ENCODE measurements at places on chromosomes 16 and 17.
A peak's percentile ranks its signal among the peaks of the same experiment; 100 is the strongest.

DNA sequence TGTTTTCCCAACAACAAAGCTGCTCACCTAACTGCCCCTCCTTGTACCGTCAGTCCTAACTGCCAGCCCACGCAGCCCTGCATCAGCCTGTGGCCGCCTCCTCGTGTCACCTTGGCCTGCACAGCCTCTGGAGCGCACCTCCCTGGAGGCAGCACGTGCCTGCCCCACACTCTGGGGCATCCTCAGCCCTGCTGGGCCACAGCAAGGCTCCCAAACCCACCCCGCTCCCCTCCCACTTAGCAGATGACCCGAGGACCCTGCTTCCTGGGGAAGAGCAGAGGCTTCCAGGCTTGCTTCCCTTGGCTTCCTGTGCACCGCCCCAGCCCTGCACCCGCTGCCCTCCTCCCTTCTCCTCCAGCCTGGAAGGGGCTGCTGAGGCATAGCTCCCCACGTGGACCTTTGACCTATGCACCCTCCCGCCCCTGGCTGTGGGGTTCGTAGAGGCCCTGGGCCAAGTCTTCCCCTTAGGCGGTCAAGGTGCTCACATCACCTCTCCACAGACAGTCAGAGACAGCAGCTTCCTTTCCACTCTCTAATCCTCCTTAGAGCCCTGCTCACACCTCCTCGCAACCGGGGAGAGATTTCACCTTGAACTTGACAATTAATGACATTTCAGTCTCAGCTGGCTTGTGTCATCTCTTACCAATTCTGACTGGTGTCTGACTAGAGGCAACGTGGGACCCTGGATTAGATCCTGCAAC, 115.0 kb downstream of the MGAT5B start:
- DNase-seq: no peak

DNA sequence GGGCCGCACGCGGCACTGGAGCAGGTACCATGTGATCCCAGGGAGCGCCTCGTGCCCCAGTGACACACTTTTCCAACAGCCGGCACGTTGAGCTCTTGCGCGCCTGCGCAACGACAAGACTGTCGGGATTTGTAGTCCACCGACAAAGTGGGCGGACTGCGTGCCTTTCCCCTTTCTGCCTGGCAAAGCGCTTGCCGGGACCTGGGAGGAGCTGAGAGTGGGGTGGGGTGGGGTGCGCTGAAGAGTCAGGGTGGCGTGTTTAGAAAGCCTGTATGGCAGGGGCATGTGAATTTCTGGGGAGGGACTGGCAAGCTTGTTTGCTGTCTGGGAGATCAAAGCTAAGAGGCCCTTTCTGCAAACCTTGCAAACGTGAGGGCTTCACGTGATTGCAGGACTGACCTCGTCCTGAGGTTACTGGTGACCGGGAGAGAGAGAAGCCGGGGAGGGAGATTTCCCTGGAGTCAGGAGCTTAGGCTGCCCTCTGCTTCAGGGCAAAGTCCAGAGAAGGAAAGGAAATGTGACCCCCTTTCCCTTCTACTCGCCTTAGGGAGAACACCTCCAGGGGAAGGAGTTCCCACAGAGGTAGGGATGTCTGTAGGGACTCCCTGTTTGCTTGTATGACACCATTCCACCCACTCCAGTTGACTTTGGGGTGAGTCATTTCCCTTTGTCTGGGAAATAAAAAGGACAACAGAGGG, 429 bp upstream of the NR1D1 start:
- peak; percentile 97 for DNase-seq

DNA sequence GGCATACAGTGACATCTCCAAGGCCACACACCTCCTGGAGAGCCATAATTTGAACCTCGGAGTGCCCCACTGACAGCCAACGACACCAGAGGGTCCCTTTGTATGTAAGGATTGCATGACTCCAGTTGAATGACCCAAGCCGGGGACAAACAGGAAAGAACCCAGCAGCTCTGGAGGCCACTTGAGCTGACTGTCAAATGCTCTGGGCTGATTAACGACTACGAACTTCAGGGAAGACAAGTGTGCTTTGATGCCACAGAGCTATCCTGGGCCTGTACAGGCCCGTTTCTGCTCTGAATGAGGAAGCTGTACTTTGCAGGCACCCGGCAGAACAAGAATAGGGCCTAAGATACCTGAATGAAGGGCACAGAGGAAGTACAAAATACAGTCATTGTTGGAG, 404.6 kb downstream of the SLC39A11 start:
- DNase-seq: peak; percentile 87

DNA sequence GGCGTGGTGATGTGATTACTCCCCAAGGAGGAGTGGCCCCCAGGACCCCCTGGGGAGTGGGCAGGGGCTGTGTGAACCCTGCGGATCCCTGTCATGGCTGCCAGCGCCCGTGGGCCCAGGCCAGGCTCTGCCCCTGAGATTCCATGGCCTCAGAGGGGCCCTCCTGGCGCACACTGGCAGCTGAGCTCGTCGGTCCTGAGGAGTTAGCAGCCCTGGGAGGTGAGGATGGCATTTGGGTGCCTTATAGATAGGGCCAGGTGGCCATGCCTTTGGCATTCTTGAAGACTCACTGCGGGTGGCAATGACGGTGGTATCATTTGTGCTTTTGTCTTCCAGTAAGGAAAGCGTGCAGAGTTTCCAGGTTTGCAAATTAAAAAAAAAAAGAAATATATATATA, 146.8 kb upstream of the GSE1 start:
- DNase-seq: peak; percentile 28

DNA sequence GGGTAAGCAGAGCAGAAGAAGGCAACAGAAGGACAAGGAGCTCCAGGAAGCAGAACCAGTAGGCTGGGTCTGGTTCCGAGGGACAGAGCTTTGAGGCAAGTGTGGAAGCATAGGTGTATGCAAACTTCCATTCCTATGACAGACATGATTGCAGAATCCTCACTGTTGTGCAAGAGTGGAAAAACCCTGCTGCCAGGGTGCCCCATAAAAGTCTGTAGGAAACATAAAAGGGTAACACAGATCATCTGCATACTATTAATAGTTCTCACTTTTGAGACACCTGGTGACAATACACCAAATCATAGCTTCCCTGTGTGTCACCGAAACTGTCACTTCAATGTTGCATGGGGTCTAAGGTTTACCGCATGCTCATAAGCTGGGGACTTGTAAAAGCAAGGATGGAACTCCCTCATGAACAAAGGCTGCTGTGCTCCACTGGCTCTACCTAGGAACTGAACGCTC, 39.7 kb downstream of the ARHGAP17 start:
- DNase-seq: no peak

- no peak for DNase-seq
Observed at GRCh38 chr16:53458635-53459034, 24.4 kb downstream of the RBL2 start.

DNA sequence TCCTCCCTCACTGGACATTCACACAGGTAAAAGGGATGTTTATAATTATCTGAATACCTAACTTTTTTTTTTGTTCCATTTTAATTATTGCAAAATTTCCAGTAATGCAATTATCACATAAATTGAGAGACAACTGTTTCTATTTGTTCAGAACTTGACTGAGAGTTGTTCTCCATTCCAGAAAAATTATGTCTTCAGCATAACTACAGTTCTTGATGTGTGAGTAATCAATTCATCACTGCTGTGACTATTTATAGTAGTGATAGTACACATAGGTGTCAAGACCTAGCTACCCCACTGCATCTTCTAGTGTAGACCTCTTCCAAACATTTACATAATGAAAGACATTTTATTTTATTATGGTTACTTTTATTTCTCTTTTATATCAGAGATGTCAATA, 5.8 kb upstream of the TNRC6A start:
- DNase-seq: no peak

- no peak for DNase-seq
Observed at GRCh38 chr16:1990351-1991134, 773 bp downstream of the SYNGR3 start.

- no peak for DNase-seq
Observed at GRCh38 chr16:180101-180675, at the start of gene HBQ1. Gene HBQ1 (plus strand): TSS chr16:180459. CDS start chr16:180487, 28 bp downstream.

- no peak for DNase-seq
Observed at GRCh38 chr16:77946823-77947222, 75.5 kb upstream of the CLEC3A start.

DNA sequence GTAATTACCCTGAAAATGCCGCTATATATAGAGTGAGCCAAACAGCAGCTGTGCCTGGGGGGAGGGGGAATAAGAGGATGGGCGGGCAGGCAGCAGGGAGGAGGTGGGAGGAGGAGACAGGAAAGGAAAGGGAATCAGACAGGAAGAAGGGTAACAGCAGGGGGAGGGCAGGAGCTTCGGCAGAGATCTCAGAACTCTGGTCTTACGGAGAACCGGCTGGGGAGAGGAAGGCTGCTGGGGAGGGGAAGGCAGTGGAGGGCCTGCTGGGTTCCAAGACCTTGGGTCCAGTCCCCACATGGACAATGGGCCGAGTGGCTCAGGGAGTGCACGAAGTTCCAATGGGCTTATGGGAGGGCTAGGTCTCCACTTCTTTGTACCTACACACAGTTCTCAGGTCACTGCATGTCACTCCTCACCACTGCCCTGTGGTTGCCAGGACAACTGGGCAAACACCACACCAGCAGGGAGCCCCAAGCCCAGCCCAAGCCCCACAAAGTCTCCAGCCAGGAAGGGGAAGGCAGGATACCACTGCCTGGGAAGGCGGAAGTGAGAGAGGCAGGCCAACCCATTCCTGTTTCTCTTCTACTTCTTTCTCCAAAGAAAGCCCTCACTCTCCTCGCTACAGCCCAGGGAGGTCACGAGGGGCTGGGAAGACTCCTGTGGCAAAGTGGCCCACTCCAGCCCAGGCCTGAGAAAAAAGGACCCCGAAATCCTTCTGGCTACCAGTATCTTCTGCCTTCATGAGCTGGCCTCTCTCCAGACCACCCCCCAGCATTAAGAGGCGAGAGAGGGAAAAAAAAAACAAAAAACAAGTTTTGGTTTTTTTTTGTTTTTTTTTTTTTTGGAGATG, 25.3 kb downstream of the G6PC3 start:
- DNase-seq: peak; percentile 92

- peak; percentile 30 for DNase-seq
Observed at GRCh38 chr17:72590382-72590781, 469.6 kb downstream of the SOX9 start.

- DNase-seq: no peak
Observed at GRCh38 chr17:53426505-53426904, 396.2 kb upstream of the KIF2B start.

DNA sequence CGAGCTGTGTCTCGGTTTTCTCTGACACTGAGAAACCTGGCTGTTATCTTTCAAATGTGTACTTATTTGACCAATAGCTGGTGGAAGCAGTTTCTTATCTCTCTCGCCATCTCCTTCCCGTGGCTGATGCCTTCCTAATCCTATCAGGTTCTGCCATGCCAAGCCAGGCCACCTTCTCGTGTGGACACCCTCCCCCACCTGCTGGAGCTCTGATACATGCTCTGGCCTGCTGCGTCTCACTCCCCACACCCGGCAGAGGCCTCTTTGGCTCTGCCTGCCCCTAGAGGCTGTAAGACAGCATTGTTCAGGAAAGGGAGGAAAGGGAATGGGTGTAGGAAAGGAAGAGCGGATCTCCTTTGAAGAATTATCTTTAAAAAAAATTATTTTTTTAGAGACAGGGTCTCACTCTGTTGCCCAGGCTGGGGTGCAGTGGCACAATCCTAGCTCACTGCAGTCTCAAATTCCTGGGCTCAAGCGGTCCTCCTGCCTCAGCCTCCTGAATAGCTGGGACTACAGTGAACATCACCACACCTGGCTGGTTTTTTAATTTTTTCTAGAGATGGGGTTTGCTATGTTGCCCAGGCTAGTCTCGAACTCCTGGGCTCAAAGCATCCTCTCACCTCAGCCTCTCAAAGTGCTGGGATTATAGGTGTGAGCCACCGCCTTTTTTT, 7.5 kb upstream of the ARMC5 start:
- no peak for DNase-seq

DNA sequence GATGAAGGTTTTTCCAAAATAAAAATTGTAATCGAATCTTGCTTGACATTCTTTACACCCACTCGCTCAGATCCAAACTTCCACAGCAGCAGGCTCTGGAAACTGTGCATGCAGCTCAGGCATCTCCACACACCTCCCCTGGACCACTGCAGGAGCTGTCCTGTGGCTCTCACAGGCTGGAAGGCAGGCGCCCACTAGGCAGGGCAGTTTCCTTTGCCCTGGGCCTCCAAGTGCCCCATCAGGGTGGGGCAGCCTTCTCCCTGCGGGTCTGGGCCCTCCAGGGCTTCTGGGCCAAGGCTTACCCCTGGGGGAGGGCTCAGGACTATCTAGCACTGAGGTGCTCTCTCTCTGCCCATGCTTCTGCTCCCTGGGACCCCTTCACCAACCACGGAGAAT, 114.5 kb upstream of the RPL38 start:
- DNase-seq: no peak

- DNase-seq: no peak
Observed at GRCh38 chr17:45915263-45915662, 20.9 kb downstream of the MAPT start.

DNA sequence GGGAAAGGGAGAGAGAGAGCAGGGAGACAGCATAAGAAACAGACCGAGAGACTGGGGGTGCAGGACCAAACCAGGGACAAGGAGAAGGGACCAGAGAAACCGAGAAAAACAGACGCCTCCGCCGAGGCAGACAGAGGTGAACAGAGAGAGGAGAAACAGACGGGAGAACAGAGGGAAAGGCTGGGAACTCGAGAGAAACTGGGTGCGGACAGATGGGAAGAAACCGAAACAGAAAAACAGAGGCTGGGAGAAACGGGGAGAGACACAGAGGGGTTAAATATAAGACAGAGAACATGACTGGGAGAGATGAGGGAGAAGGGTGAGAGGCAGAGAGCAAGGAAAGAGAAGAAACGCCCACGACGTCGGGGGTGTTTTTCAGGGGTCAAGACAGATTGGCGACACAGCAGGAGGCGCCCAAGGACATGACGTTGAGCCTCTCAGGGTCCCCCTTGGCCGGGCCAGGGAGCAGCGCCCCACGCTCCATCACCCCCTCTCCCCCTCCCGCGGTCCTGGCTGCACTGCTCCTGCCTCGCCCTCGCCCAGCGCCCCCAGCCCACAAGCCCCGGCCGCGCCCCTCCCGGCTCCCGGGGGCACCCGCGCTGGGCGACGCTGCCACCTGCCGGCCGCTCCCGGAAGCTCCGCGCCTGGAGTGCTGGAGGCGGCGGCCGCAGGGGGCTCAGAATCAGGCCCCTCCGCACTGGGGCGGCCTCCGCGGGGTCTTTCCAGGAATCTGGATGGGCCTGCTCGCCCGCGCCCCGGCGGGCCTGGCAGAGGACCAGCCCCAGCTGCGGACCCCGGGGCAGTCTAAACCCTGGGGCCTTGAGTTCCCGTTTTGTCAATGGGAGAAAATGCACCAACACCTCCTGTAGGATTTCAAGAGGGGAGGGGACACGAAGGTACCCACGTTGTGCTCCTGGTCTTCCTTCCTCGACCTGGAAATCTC, 1.3 kb upstream of the TMEM92 start:
- DNase-seq: peak; percentile 29

GRCh38 chr17:5870231-5870953, 199.8 kb upstream of the WSCD1 start:
- DNase-seq: no peak
